ENCODE measurements at places on chromosomes 7 and 10.

GRCh38 chr7:130293521-130293920 lies 560 bp downstream of the CPA4 start:
- no peak for DNase-seq

GRCh38 chr10:131311661-131312477 lies at the start of gene TCERG1L:
TSS of gene TCERG1L (minus strand) at chr10:131311721. CDS start at chr10:131311635, 86 bp downstream.
- peak; percentile 75 for DNase-seq

GRCh38 chr10:67519434-67519833 lies 176.6 kb downstream of the CTNNA3 start:
- no peak for DNase-seq

DNA sequence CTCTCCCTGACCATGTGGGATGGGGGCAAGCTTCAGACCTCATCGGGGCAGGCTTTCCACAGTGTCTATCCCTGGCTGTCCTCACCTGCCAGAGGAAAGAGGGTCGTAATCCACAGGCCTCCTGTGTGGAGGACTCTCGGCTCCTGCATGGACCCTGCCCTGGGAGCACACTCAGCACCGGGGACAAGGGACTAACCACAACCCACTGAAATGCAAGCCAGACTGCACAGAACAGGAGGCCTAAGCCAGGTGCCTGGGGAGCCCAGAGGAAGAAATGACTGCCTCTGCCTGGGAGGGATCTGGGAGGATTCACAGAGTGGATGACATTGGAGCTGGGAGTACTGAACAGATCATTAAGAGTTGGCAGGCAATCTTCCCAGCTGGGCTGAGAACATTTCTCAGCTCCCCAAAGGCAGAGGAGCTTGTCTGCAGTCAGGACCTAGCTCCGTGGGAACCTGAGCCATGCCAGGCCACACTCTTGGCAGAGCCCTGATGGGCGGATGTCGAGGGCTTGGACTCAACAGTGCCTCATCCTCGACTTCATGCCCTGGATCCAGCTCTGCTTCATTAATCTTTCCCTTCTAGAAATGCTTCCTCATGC lies 213.4 kb downstream of the USP6NL start:
- DNase-seq = no peak

- no peak for DNase-seq
Observed at GRCh38 chr7:81158189-81158588, 239.3 kb upstream of the SEMA3C start.

DNA sequence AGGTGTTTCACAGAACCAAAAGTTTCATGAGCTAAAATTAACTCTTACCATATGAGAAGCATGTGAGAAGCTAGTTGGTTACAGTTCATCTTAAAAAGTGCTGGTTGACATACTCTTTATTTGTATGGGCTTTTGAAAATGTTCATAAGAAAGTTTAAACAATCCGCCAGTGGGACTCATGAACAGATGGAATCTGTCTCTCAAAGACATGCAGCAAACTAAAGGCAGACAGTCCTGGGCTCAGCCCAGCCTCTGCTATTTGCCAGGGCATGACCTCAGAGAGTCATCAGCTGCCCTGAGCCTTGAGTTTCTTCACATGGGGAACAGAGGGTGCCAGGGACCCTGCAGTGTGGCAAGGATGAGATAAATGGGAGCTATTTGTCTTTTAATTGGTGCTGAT lies 3.2 kb downstream of the PYROXD2 start:
- DNase-seq = peak; percentile 5

DNA sequence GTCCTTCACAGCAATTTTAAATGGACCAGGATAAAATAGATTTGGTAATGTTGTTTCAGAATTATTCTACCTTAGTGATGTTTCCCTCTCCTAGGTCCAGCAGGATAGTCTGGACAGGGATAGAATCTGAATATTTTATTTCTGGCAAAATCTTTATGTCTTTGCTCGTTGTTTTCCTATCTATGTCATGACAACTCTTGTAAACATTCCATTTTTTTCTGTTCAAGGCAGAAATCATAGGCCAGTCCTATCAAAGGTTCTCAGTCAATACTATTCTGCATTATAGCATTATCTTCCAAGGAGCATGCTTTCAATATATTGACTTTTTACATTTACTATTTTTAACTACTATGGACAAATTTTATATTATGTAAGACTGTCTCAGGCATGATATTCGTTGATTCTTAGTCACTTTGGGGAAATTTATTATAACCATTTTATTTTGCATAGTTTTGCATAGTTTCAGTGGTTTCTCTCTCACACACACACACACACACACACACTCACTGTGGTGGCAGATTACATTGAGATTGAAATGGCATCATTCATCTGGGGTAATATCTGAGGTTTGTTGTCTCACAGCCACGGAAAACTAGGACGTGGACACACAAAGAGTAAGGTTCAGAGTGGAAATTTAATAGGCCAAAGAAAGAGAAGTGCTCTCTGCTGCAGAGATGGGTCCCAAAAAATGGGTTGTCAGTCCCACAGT lies 17.2 kb downstream of the TAS2R60 start:
- no peak for DNase-seq

DNA sequence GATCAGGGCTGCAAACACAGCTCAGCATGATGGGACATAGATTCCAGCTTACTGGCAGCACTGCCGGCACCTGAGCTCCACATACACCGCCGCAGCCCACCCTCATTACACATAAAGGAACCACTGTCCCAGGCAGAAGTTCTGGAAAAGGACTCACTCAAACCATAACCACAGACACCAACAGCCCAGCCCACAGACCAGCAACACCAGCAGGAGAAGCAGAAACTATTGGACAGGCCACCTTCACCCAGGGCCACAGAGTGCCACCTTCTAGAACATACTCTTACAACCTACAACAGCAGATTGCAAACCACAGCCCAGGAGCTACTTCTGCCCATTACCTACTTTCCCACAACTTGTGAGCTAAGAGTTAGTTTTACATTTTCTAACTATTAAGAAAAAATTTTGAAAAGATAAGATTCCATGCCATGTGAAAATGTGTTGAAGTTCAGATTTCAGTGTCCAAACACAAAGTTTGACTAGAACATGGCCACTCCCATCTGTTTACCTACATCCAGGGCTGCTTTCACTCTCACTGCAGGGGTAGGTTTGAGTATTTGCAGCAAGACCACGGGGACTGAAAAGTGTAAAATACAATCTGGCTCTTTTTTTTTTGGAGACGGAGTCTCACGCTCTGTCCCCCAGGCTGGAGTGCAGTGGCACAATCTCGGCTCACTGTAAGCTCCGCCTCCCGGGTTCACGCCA lies 153.0 kb downstream of the TNS3 start:
- DNase-seq = peak; percentile 62

GRCh38 chr7:142711746-142712616 lies 37.3 kb upstream of the PRSS1 start:
- DNase-seq = peak; percentile 32

DNA sequence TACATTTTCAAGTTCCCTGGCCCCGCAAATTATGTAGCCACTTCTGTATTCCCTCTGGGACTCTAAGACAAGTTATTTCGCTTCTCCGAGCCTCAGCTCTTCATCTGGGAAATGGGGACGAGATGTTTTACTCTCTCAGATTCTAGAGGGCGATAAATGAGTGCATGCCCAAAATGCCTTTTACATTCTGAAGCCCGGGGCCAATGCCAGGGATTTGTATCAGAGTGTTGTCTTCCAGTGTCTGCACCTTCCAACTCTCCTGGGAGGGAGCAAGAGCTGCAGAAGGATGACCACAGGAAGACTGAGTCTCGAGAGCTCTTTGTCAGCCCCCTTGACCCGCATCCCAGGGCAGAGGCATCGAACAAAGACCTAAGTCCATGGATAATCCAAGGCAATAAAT lies 39.9 kb downstream of the BUB3 start:
- no peak for DNase-seq

- no peak for DNase-seq
Observed at GRCh38 chr10:113292086-113292485, 260.8 kb upstream of the HABP2 start.

DNA sequence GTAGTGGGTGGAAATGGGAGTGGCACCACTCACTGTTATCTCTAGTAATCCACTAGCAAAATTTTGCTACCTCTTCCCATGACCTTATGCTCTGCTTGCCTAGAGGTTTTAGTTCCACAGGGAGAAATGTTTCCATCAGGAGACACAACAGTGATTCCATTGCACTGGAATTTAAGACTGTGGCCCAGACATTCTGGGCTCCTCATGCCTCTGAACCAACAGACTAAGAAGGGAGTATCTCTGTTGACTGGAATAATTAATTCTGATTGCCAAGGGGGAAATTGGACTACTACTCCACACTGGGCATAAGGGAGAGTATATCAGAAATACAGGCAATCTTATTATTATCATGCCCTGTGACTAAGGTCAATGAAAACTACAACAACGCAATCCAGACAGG lies 16.2 kb upstream of the BRAF start:
- no peak for DNase-seq

DNA sequence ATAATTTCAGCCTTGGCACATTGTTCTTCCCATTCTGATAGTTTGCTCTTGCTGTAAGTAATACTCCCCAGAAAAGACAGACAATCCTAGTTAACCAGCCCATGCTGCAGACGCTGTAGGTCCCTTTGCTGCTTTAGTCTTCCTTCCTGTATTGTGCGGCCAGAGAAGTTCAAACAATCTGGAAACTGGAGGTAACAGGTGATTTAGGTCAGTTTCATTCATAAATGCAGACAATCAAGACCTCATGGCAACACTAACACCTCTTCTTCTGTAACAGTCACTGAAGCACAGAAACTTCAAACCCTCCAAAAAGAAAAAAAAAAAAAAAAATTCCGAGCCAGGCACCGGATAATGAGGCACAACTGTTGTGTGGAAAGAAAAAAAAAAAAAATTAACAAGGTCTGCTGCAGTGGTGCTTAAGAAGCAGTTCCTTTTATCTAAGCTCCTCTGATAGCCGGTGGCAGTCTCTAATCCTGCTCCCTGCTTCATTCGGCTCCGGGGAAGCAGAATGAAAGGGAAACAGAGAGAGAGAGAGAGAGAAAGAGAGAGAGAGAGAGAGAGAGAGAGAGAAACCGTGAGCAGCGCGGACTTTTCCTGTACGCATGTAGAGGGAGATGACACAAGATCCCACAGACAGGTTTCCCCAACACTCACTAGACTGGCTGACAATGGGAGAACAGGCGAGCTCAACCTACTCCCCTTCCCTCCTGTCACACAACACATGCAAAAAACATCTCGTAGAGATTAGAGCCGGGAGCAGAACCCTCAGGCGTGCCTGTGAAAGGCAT lies at the start of gene SEMA3A:
Gene SEMA3A (minus strand): TSS at position 306 of the 788 bp plus-strand sequence. CDS start 203 bp downstream, at position 103.
- DNase-seq = no peak

- DNase-seq = peak; percentile 22
Observed at GRCh38 chr7:81956520-81956919, 186.7 kb upstream of the HGF start.

- no peak for DNase-seq
Observed at GRCh38 chr10:53597835-53598251, 825.3 kb upstream of the MBL2 start.

DNA sequence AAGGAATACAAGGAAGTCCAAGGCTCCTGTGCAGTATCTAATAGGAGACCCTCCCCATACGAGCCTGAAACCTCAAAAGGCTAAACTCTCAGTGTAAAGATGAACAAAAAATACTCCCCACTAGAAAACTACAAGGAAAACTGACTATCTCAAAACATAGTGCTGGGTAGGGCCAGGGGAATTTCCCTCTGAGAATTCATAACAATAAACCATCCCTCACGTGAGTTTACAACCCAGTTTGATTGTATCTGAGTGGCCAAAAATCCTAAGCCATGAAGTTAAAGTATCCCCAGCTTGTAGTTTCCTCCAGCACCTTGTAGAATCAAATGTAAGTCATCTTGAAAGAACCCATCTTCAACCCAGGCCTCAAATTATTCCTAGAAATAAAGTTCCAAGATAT lies 293.4 kb downstream of the CELF2 start:
- DNase-seq = no peak

DNA sequence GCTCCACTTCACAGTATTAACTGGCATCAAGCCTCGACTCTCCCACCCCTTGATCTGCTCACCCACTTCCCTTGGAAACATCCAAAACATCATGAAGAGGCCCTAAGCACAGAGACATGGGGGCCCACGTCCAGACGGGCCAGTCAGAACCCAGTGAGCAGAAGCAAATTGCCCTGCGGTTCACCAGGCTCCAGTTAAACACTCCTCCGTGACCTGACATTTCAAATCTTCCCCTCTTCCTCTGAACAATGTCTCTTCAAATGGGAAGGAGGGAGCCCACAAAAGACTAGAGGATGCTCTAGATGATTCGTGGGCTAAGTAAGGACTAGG lies 44.8 kb downstream of the CLEC2L start:
- DNase-seq = no peak

- DNase-seq = no peak
Observed at GRCh38 chr10:131784363-131785120, 116.3 kb upstream of the PPP2R2D start.

Measured in NCI-H146 (cell line).